Stimulated activated naive CD4-positive, alpha-beta T cell (primary cell): ENCODE measurements at places on chromosomes 1 and 21.

DNA sequence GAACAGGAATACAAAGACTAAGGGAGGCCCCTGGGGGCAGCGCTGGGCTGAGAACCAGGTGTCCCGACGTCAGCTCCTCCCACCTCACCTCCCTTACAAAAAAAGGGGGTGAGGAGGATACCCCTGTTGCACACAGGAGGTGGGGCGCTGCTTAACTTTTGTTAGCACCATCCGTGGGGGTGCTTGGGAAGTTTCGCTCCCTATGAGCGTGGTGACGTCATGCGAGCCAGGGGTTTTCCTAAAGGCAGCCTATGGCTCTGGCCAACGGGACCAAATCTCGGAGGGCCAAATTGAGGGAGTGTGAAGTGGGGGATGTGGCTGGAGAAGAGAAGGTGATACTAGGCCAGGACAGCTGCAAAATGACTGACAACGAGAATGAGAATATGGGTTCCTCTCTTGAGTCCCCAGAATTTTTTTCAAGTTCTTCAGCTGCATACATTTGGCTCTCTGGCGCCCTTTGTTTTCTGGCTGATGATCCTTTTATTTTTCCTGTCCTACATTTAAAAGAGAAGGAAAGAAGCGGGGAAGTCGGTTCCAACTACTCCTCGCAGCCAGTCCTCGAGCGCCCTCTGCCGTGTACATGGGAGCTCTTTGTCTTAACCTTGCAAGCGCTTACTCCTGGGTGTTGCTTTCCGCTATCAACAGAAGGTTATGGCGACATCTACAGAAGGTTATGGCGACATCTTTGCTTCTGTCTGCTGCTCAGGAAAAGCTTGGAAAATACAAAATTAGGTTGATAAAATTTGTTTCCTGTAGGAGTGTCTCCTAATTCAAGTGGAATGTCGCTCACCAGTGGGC, 48.0 kb upstream of the ZC3H11B start:
- no peak for DNase-seq

DNA sequence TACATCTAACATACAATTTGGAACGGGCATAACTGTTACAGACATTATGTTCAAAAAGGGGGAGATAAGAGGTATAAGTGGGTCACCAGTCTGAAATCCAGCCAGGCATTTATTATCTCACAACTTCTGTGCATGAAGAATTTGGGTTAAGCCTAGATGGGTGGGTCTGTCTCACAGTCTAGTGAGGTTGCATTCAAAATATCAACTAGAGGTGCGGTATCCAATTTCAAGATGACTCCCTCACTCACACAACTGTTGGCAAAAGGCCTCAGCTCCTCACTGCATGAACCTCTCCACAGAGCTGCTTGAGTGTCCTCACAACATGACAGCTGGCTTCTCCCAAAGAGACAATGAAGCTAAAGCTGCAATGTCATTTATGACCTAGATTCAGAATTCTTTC, 4.7 kb downstream of the AUNIP start:
- DNase-seq, result no peak

DNA sequence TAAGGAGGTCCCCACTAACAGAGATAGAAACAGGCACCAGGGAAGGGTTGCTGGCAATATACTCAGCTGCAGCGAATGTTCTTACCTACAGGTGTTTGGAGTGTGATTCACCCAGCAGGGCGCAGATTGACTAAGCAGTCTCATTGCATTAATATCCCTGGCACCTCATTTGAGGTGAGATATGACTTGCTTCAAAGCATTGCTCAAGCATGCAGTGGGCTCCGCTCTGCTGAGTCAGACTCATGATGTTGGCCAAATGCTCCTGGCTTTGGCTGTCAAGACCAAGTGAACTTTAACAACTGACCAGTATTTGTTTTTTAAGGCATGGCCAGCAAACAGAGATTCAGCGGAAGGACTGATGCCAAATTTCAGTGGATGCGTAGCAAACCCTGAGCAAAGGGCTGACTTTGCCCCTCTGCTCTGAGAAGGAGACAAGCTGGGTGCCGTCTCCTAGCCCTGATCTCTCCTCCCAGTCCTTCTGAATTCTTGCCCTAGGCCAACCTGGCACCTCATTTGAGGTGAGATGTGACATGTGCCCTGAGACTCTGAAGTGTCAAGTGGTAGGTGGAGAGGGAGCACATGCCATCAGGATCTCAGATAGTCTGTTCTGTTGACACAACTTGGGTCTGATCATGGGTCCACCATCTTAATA, 187.1 kb upstream of the COA6 start:
- DNase-seq, result no peak

DNA sequence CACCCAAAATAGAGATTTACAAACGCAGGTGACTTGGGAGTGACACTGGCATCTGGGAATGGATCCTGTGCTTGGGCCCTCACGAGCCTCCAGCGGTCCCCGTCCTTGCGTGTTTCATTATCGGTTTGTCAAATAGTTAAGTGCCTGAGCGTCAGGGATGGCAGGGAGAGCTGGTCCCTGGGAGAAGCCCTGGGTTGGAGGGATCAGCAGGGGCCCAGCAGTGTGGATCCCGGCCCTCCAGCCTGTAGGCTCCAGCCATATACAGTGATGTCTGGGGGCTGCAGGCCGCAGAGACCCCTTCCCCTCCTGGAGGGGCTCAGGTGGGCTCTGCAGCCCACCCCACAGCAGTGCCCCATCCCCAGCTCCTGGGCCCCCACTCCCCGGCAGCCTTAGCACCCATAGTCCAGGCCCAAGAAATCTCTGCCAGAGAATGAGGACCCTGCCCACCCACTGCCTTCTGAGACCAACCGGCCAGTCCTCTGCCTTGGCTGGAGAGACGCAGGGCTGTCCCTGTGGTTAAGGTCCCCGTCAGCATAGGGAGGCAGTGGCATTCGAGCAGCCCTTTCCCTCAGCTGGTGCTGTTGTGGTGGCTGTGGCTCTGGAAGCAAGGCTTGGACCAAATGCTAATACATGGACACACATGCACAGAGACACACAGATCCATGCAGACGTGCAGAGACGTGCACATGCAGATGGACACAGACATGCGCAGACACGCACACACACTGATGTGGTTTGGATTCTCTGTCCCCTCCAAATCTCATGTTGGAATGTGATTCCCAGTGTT, 2.4 kb upstream of the SLC19A1 start:
- DNase-seq, result no peak

GRCh38 chr1:164823486-164824279, 264.7 kb downstream of the PBX1 start:
- DNase-seq, result no peak

DNA sequence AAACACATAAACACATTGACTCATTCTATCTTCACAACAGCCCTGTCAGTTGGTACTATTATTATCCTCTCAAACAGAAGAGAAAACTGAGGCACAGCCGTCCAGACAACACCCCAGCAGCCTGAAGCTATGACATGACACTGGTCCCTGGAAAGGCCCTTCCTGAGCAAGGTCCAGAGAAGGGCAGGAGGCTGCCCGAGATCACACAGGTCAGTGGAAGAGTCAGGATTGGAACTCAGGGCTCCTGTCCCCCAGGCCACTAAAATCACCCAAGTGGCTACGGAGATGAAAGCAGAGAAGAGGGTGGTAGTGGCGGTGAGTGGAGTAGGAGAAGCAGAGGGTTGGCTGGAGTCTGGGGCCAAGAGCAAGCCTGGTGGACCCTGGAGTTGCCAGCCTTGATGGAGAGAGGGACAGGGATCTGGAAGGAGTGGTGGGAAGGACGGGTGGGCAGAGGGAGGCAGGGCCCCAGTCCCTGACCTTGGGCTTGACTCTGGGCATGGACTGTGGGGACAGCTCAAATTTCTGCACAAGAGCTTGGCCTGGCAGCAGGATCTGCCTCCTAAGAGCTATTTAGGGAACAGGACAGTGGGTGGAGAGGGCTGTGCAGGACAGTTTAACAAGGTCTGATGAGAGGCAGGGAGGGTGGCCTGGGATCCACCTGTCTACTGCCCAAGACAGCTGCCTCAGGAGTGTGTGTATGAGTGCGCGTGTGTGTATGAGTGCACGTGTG, 15.8 kb downstream of the MYOM3 start:
- no peak for DNase-seq
